ENCODE measurements at places on chromosomes 5 and 9.

DNA sequence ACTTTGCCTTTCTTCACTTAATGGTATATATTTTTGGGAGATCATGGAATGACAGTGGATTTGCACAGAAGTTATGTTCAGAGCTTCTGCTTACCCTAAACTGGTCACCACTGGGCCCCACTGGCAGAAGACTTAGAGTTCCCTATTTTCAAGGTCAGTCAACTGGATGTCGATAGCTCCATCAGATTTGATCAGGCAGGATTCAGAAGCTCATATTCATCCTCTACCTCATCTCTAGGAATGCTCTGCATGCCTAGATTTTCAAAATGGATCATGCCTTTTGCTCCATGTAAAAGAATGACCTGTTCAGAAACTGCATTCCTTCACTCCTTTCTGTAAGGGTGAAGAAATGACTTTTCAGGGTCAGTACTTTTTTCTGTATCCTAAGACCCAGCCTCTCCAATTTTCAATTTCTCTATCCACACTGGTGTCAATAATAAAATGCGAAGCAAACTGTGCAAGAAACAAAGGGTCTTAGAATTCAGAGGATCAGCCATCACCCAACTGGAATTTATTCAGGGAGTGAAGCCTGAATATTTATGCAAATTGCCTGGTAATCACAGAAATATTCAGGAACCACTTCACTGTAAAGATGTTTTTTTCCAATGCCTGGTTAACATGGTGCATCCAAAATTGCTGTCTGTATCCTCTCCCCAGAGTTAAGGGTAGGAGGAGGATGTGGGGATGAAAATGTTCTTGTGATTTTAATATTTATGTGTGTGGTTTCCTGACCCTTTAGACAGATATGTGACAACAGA lies 125.4 kb downstream of the DOCK2 start:
- no peak for DNase-seq

DNA sequence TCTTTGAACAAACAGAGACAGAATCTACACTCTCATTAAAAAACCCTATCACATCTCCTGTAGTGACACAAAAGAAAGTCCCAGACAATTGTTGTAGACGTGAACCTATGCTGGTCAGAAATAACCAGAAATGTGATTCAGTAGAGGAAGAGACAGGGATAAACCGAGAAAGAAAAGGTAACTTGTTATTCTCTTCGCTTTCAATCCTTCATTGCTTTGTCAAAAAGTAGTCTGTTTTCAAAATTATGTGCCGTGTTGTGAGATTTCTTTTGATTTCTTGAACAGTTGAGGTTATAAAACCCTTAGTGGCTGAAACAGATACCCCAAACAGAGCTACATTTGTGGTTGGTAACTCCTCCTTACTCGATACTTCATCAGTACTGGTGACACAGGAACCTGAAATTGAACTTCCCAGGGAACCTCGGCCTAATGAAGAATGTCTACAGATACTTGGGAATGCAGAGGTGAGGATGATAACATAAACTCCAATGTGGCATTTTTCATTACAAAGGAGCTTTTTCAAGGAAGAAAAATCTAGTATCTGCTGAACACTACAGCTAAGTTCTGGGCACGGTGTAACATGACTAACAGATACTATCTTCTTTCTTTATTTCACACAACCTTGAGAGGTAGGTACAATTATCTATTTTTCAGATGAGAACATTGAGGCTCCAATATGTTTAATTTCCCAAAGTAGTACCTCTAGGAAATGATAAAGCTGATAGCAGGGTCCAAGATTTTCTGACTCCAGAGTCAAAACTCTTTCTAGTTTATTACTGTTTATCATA lies 14.3 kb downstream of the HMGCR start:
- DNase-seq, result no peak

- no peak for DNase-seq
These were observed 23.4 kb downstream of the CETN3 start for GRCh38 chr5:90386099-90386710.

GRCh38 chr9:4984171-4984620 lies 876 bp upstream of the JAK2 start:
- DNase-seq, result no peak

DNA sequence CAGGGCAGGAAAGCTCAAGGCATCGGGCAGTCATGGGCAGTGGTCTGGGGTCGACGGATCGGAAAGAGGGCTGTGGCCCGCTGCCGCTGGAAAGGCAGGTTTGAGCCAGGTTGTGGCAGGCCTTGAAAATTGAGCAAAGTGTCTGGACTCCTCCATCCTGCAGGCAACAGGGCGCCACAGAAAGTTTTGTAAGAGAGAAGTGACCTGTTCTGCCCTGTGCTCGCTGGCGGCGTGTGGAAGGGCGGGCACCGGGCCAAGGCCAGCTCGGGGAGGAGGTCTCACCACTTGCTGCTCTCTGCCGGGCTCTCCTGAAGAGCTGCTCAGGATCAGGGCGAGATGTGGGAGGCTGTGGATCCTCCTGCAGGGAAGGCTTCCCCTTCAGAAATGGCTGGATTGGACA lies 41.4 kb upstream of the FAT2 start:
- DNase-seq, result no peak

DNA sequence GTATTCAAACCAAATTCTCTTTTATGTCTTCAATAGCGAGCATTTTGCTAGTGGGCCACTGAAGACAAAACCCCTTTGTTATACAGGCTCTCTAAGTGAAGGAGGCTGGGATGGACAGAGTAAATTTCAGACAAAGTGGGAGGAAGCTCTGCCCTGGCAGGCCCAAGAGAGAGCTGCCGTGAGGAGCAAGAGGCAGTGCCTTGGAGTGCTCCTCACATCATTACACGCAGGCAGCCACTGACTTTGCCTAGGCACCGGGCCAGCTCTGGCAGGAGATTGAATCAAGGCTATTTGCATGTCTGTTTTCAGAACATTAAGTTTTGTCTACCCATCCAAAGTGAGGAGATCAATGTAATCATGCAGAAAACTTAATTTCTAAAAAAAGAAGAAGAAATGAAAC lies 167.7 kb downstream of the CCDC192 start:
- no peak for DNase-seq

GRCh38 chr5:128815201-128815600 lies 150.1 kb upstream of the SLC27A6 start:
- no peak for DNase-seq

DNA sequence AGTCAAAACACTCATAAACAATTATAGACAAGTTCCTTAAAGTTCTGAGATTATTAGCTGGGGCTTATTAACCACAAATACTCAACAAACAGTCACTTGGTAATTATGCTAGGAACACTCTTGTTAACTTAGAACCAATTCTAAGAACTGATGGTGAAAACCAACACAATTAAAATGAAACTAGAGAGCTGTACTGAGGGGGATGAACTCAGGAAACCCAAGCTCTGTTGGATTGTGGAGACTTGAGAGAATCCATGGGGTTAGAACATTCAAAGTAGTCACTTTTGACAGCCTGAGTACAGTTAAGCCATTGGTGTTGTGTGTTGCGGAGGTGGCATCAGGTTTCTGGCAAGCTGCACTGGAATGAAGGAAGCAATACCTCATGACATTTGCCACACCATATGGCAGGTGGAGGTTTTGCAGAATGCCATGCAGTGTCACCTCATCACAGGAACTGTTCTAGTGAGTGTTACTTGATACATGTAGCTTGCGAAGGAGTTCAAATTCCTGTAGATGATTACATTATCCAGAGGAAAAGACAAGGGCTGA lies 480.9 kb upstream of the CD180 start:
- no peak for DNase-seq

GRCh38 chr9:136748666-136749611 lies 614 bp upstream of the LCN6 start:
- no peak for DNase-seq

Data from activated CD4-positive, alpha-beta T cell treated with anti-CD3 and anti-CD28 coated beads for 24 hours (primary cell).